ENCODE measurements at places on chromosomes 6 and 20.
A peak's percentile ranks its signal among the peaks of the same experiment; 100 is the strongest.

GRCh38 chr6:137759624-137760023 is 107.4 kb upstream of the TNFAIP3 start:
- DNase-seq: no peak

- no peak for DNase-seq
Observed at GRCh38 chr20:35523298-35523888, 6.1 kb downstream of the C20orf173 start.

DNA sequence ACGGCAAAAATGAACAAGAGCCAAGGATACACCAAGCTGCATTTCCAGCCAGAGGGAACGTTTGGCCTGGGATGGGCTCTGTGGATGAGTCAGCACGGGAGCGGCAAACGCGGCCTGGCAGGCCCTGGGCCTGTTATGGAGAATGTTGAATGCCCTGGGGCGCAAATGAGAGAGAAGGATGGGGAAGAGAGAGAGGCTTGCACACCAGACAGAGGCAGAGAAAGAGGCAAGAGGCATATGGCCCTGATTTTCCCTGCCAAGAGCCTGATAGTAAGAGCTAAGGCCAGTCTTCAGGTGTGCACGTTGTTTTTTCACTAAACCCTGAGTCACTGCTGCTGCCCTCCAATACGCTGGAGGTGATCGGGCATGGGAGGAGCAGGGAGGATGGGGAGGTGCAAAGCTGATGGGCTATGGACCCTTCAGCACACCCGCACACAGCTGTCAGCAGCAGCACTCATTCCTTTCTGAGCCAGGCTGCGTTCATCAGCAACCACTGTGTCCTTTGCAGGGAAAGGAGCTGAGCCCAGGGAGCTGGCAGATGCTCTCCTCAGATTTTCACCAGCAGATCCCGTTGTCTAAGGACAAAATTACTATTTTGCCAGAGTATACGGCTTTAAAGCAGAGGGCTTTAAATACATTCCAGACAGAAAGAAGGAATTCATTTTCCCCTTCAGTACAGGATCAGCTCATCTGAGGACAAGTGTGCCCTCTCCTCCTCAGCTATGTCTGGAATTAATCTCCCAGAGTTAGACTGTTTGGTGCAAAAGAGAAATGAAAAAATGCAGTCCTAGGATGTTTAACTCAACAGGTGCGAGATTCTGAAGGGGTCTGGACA is 61.7 kb upstream of the SLC22A23 start:
- DNase-seq: peak; percentile 67

- no peak for DNase-seq
Observed at GRCh38 chr6:25111782-25112181, 167.4 kb upstream of the CARMIL1 start.

DNA sequence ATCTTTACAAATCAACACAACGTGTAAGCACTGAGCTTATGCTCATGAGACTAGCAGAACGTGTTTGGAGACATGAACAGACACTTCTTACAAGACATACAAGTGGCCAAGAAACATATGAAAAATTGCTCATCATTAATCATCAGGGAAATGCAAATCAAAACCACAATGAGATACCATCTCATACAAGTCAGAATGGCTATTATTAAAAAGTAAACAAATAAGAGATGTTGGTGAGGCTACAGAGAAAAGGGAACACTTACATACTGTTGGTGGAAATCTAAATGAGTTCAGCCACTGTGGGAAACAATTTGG is 327.9 kb upstream of the SOX4 start:
- DNase-seq: no peak

GRCh38 chr6:170286246-170286933 is 4.5 kb downstream of the DLL1 start:
- DNase-seq: no peak

- DNase-seq: peak; percentile 89
Observed at GRCh38 chr6:140078561-140079125, 704.2 kb upstream of the CITED2 start.

GRCh38 chr6:14092838-14093789 is 24.5 kb upstream of the CD83 start:
- no peak for DNase-seq

DNA sequence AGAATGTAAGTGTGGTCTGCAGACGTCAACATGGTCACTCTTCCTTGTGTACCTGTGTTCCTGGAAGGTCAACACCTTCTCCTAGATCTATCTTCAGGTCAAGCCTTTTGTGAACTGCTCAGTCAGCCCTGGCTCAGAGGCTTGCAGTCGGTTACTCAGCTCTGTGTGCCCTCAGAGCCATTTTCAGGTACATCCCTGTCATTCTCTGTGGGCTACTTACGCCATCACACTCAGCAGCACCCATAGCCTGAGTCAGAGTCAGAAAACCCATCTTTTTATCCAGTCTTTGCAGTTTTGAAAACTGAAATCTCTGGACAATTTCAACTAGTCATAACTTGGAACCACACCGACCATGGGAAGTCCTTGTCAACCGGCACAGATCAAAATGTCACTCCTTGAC is 35.3 kb downstream of the TGM3 start:
- no peak for DNase-seq

- DNase-seq: no peak
Observed at GRCh38 chr6:82832811-82833210, 232.8 kb downstream of the UBE3D start.

DNA sequence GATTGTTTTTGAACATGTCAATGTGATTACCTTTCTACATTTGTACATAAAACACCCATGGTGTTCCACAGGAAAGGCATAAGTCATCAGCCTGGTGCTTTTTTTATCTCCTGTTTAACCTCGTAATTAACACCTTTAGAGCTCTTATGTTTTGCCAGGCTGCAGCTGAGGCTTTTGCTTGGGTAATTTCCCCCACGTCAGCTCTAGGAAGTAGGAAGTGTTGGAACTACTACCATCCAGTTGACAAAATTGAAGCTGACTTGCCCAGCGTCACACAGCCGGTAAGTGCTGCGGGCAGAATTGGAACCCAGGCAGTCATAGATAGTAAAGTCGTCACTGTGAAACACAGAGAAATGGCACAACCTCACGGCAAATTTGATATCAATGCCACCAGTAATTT is 86.6 kb upstream of the BMP2 start:
- no peak for DNase-seq

GRCh38 chr20:52076164-52076563 is 115.4 kb downstream of the ZFP64 start:
- DNase-seq: peak; percentile 4

GRCh38 chr6:100296810-100297544 is 167.7 kb downstream of the SIM1 start:
- peak; percentile 44 for DNase-seq

GRCh38 chr20:37649017-37649416 is 44.8 kb upstream of the CTNNBL1 start:
- no peak for DNase-seq

DNA sequence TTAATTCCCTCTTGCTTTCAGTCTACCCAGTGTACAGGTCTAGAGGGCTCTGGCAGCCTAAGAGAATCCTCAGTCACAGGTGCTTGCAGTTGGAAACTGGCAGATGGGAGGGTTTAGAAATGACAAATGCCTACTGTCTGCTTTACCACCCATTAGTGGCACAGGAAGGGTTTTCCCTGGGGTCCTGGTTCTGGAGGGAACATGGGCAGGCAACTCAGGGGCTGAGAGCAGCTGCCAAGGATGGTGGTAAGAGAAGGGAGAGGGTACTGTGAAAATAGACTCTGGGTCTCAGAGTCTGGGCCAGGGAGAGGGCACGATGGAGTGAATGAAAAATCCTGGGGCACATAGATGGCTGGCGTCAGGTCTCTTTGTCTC is 103.5 kb downstream of the TCP11 start:
- no peak for DNase-seq

GRCh38 chr6:166567107-166567506 is 19.4 kb downstream of the RAMACL start:
- DNase-seq: peak; percentile 87

GRCh38 chr6:112603726-112604125 is 256.6 kb downstream of the RFPL4B start:
- DNase-seq: no peak

DNA sequence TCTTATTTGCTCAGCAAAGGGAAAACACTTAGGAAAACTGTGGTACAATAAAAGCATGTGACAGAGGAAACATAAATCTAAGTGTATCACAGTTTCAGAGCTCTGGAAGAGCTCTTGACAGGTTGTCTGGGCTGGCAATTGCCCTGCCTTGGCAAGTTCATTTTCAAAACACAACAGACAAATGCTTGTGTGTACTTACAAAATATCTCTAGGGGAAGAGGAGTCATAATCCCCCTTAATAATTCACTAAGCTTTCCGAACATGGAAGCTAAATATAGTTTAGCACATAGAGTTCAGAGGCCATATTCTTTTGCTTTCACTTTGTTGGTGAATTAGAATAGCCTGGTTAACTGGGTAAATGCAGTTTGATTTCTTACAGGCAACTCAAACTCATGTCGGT is 211.6 kb upstream of the THEMIS start:
- DNase-seq: no peak

DNA sequence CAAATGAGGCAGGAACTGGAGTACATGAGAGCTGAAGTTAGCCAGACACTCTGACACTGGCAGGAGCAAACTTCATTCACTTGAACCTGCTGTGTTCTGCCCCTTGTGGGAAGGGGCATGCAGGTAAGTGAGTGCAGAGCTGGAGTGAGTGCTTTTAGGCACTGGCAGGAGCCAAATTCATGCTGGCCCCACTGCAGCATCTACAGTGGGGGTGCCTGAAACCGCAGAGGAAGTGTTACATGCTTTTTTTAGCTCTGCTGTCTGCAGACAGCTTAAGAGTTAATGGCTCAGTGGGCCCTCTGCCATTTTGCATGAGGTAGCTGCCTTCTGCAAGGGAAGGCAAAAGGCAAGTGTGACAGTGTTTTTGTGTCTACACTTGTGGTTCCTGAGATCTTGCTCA is 167.9 kb upstream of the SYNCRIP start:
- no peak for DNase-seq

GRCh38 chr6:105642708-105643107 is 239.8 kb upstream of the PREP start:
- no peak for DNase-seq

- DNase-seq: no peak
Observed at GRCh38 chr6:84453499-84453898, 226.1 kb upstream of the CEP162 start.

DNA sequence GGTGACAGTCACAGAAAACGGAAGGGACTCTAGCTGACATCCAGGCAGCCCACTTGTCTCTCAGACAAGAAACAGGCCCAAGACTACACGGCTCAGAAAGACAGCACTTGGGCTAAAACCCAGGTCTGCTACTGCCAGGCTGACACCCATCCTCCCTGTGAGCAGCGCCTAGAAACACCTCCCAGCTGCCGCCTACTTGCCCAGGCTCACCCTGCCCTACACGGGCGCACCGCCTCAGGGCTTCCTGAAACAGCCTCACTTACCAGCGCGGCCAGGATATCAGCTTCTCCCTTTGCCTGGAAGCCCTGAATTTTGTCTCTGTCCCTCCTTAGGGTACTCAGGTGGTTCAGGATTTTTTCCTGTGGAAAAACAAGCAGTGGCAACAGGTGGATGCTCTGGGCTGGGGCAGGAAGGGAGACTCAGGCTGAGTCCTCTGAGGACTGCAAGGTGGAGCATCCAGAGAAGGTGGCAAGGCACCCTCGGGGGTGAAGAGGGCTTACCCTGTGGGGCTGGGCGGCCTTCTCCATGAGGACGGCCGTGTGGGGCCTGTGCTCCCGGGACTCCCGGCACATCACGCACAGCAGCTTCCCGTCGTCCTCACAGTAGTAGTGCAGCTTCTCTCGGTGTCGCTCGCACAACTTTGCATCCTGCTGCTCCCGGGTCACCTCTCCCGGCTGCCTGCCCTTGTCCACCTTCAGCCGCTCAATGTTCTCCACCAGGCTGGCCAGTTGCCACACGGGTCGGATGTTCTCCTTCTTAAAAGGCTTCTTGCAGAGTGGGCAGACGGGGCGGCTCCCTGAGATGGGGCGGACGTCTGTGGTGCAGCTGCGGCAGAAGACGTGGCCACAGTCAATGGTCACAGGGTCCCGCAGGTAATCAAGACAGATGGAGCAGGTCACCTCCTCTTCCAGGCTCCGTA is 14.8 kb downstream of the TRIM26 start:
- DNase-seq: no peak

GRCh38 chr6:159729598-159730331 is 2.5 kb downstream of the WTAP start:
- no peak for DNase-seq

- DNase-seq: no peak
Observed at GRCh38 chr20:19780261-19780660, 22.2 kb downstream of the RIN2 start.

- no peak for DNase-seq
Observed at GRCh38 chr6:55759536-55759935, 115.9 kb downstream of the BMP5 start.

- DNase-seq: no peak
Observed at GRCh38 chr20:58306421-58307261, 2.9 kb upstream of the RAB22A start.

GRCh38 chr20:7585126-7585679 is 355.1 kb downstream of the HAO1 start:
- DNase-seq: no peak

GRCh38 chr6:112502351-112503090 is 155.4 kb downstream of the RFPL4B start:
- peak; percentile 24 for DNase-seq

DNA sequence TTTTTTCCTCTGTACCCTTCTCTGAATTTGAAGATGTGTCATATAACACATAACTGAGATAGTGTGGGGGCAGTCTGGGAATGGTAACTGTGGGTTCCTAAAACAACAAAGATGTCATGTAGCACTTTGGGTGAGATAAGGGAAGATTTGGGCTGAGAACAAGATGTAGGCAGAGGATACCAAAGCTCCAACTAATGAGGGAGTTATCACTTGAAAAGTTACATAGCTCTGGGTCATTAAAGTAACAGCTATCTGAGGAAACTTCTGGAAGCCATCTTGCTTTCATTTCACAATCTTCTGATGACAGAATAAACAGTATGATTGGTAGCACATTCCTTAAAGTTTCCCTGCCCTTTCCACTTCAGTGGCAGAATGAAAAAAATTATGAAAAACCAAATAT is 255.4 kb downstream of the TBX18 start:
- no peak for DNase-seq

- no peak for DNase-seq
Observed at GRCh38 chr6:15936503-15936902, 192.4 kb upstream of the MYLIP start.

- DNase-seq: no peak
Observed at GRCh38 chr6:84868149-84868548, 103.8 kb upstream of the TBX18 start.

- DNase-seq: no peak
Observed at GRCh38 chr20:40749985-40750506, 61.0 kb upstream of the MAFB start.

- no peak for DNase-seq
Observed at GRCh38 chr6:38319256-38320212, 320.2 kb downstream of the BTBD9 start.

- DNase-seq: no peak
Observed at GRCh38 chr20:56423886-56424285, 11.8 kb downstream of the CASS4 start.

- no peak for DNase-seq
Observed at GRCh38 chr6:128337619-128338018, 182.8 kb downstream of the PTPRK start.

DNA sequence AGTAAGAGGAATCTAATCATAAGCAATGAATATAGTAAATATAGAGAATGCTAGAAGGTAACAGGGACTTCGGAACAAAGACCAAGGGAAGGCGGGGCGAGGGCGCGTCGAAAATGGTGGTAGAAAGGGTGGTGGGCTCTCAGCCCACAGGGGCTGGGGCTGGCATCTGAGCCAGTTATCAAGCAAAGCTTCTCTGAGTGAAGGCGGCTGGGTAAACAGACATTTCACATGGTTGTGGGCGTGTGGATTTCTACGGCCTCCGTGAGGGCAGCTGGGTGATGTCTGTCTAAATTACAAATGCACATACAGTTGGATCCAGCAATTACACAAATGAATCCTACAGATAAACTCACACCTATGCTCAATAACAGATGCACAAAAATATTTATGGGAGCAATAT is 56.6 kb downstream of the TOX2 start:
- DNase-seq: no peak

All from fibroblast of the conjunctiva (primary cell).